ENCODE measurements at places on chromosomes 7 and 10. TPM values are rescaled to one million over a fixed set of nuclear protein-coding genes. Genes with fewer than 3 reads are reported as not detected.

Gene NT5C3A
- 31.6 TPM for polyA plus RNA-seq

Gene ERVW-1
- polyA plus RNA-seq: 0.35 TPM

Gene RBAK
- 23.9 TPM for polyA plus RNA-seq

DNA sequence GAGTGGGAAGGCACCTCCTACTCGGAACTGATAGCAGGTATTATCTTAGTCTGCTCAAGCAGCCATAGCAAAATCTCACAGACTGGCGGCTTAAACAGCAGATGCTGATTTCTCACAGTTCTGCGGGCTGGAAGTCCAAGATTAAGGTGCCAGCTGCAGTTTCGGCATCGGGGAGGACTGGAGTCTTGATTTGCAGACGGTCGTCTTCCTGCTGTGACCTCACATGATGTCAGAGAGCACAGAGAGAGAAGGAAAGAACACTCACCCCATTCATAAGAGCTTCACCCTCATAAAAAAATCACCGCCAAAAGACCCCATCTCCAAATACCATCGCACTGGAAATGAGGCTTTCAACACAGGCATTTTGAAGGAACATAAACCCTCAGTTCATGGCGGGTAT lies 216.5 kb upstream of the PITRM1 start:
- DNase-seq: no peak

DNA sequence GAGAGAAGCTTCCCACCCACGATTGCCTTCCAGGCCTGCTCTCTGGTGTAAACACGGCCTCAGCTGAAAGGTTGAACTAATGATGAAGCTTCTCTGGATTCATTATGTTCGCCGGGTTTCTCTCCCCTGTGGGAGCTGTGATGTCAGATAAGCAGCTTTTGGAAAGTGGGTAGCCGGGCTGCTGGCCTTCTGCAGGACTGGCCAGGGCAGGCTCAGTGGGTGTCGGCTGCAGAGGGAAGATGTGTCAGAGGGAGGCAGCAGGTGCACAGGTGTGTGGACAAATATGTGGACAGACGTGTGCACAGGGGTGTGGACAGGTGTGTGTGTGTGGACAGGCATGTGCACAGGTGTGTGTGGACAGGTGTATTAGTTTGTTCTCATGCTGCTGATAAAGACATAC lies 28.5 kb upstream of the PSMG3 start:
- no peak for DNase-seq

DNA sequence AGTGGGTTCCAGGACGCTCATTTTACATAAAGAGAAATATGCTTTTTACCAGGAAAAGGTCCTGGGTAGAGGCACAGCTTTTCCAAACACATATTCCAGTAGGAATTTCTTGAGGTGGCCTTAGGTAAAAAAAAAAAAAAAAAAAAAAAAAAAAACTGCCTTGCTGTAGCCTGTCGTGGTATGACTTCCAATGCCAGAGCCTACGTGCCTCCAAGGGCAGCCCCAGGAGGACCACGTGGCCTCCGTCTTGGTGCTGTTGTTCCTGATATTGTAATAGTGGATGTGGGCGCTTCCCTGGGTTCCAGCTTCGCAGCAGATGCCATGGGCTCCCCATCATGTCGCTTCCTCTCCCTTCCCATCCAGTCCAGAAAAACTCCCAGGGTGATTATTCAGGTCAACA lies 49.3 kb downstream of the PRKAG2 start:
- no peak for DNase-seq

- no peak for DNase-seq
These were observed 10.2 kb downstream of the ZC3HAV1 start for GRCh38 chr7:139099172-139099947.

DNA sequence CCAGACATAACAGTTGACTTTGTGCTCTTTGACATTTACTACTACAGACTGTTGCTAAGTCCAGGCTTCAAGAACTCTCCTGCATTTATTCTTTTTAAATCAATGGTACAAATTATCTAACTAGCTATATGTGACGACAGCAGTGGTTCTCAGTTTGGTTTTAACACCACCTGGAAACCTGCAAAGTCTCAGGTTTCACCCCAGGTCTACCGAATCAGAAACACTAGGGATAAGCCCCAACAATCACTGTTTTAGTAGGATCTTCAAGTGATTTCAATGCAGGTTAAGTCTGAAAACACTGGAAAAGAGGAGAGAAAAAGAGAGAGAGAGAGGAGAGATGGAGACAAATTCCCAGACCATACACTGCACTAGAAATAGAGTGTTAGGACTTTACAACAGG lies 519.0 kb downstream of the PCDH15 start:
- DNase-seq: no peak

DNA sequence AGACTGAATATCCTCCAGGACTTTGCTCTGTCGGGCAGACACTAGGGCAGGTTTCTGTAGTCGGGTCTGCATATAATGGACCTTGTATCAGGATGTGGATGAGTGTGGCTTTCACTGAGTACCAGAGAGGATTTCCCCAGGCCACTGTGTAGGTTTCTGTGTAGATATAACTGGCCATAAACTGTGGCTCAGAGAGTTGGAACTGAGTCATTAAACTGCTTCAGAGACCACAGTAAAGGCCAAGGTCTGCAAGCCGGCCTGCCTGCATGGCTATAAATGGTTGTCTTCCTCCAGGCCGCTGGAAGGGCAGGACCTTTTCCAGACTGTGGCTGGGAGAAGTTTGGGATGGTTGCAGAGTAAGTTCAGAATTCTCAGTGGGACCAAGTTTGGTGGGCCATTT lies 16.9 kb downstream of the ZNF92 start:
- no peak for DNase-seq

DNA sequence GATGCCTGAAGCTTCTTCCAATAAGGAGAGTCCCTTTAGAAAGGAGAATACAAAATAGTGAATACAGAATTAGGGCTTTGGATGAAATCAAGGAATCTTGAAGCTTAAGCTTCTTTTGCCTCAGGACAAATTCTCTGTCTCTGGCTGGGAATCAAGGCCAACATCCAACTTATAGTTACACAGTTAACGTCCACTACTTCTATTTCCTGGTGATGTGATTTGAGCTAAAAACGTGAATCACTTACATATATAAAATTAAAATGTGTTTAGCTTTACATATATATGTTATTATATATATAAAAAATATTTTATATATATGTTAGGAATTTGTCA lies 11.4 kb upstream of the INPP5F start:
- DNase-seq: no peak

- no peak for DNase-seq
These were observed 645.9 kb downstream of the XPNPEP1 start for GRCh38 chr10:109277456-109277855.

- no peak for DNase-seq
These were observed 7.2 kb upstream of the ADAM22 start for GRCh38 chr7:87926581-87927461.

GRCh38 chr10:1162481-1163203 lies 106.5 kb downstream of the WDR37 start:
- no peak for DNase-seq
